Gastrocnemius medialis (tissue), 4 donors: ENCODE measurements at places on chromosomes 16 and 17. TPM values are rescaled to one million over a fixed set of nuclear protein-coding genes. Genes with fewer than 3 reads are reported as not detected.

- DNase-seq: peak; percentile 23
Observed at GRCh38 chr16:2883458-2883908, 468 bp downstream of the FLYWCH2 start.

DNA sequence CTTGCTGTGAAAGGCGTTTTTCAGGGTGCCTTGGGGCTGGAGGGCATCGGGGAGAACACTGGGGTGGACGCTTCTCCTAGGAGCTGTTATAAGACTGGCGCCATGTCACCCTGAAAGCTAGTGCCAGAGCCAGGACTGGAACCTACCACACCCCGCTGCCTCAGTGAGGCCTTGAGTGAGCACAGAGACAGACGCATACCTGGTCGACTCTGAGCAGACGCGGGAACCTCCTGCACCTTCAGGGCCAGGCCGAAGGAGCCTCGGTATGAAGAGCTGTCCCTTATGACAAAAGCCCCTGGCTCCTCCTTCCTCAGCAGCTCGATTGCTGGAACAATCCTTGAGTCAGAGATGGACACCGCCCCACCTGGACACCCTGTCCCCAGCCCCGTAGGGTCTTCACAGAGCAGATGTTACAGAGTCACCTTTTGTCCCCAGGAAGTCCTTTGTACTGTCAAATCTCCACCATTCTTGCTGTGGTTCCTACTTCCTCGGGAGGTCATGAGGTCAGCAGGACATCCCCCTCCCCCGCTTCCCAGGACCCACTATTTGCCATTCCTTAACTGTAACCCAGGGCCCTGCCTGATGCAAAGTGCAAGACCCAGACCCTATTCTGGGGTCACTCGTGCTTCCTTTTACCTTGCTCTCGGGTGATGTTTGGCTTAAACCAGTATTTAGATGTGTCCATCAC lies 17.0 kb downstream of the TNS4 start:
- DNase-seq: no peak

DNA sequence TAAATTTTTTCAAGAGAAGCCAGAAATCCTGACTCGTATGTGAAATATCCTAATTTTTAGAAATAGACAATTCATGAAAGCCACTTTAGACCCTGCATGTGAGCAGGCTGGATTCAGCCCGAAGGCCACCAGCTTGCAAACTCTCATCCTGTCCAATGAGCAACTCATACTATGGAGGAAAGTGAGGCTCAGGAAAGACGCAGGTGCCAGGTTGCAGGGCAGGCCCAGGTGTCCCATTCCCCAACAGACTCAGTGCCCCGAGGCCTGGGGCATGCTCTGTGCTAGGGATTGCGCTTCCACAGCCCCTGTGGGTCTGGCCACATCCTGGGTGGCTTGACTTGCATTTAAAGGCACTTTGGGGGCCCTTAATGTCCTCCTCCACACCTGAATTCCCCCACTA lies 16.7 kb upstream of the RASD1 start:
- no peak for DNase-seq

Gene DNAAF8
- 1.1 TPM for total RNA-seq

DNA sequence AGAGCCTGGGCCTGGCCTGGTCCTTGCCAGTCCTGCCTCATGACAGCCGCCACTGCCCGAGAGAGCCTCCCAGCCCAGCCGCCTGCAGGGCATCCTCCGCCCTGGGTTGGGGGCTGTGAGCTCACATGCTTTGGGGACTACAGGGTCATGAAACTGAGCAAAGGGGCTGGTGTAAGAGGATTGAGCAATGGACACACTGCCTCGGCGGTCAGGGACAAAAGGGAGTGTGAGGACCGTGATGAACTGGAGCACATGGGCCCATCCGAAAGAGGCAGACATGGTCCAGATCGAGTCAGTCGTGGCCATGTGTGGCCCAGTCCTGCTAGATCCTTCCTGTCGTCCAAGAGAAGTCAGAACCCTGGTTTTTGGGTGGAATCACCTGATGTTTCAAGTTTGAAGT lies 52.3 kb downstream of the GSG1L start:
- DNase-seq: no peak

DNA sequence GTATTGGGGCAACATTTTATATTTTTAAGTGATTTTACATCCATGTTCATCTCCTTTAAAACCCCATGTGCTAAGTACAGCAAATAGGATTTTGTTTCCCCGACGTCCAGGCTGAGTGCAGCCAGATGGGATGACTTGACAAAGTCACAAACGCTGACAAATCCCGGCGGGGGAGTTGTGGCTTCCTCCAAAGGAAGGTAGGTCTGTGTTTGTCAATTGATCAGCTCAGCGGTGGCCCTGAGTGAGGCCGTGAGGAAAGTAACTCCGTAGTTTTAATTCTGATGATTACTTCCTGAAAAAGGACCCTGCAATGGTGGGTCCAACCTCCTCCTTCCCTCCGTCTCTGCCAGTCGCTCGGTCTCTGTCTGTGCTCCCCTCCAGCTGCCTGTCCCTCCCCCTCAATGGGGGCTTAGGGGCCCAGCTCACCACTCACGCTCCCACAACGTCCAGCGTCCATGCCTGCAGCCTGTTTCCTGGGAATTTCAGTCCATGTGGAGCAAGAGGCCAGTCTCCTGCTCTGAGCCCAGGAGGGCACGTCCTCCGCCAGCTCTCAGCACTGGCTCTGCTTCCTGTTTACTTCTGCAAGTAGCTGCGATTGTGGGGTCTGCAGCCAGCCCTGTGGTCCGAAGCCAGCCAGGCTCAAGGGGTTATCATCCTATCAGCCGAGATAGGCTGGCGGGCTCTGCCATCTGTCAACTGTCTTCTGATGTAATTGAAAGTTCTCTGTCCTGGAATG lies 209.4 kb upstream of the FOXF1 start:
- no peak for DNase-seq

DNA sequence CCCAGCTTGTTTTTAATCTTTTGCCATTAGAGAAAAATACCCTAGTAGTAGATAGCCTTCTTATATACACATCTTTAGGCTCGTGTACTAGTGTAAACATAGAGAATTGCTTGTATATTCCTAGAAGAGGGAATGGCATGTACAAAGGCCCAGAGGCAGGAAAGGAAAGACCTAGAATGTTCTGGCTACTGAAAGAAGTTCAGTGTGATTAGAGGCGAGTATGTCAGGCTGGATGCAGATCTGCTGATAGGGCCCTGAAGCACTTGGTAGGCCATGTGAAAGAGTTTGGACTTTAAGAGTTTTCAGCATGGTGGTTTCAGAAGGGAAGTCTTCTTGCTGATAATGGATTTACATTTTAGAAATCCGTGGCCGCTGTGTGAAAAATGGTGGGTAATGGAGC lies 17.4 kb downstream of the CTCF start:
- no peak for DNase-seq

DNA sequence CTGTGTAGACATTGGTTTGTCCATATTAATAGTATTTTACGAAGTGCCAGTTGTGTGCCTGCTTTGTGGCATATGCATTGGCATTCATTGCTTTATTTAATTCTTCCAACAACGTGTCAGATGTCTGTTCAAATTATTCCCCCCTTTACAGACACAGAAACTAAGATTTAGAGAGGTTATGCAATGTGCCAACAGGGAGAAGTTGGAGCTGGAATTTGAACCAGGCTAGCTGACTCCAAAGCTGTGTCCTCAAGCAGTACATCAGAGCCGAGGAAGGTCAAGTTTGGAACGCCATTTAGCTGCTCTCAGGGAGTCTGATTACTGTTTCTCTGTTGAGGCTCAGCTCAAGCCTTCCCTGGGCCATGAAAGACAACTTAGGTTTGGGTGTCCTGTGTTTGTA lies 232.3 kb downstream of the WWOX start:
- no peak for DNase-seq

Gene HES7
- not detected for total RNA-seq

Gene CCL1
- total RNA-seq: not detected

GRCh38 chr17:57902117-57902799 lies 52.4 kb upstream of the MRPS23 start:
- DNase-seq: no peak

GRCh38 chr17:82108496-82108945 lies 10.5 kb upstream of the FASN start:
- no peak for DNase-seq
